ENCODE measurements at places on chromosomes 2 and 18.

DNA sequence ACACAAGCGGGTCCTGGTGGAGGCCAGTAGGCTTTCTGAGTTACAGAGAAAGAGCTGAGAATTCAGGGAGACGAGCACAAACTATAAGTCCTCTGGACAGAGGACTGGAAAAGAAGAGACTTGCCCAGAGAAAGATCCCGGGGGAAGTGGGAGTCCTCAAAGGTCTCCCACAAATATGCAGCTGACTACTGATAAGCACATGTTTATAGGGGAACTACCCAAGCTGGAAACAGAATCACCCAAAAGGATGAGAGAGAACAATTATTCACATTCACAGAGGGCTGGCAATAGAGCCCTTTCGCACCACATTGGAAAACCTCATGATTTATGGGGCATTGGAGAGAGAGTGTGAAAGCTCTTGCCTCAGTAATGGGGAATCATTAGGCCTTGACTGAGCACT lies 337.6 kb downstream of the IRS1 start:
- H3K4me1 ChIP-seq, result no peaks in the 10 kb centered on the region
- no peak for DNase-seq
- no peak overlapping the region for H3K4me3 ChIP-seq
- H3K36me3 ChIP-seq, result no peaks in the 10 kb centered on the region
- no peak overlapping the region for H3K27ac ChIP-seq

DNA sequence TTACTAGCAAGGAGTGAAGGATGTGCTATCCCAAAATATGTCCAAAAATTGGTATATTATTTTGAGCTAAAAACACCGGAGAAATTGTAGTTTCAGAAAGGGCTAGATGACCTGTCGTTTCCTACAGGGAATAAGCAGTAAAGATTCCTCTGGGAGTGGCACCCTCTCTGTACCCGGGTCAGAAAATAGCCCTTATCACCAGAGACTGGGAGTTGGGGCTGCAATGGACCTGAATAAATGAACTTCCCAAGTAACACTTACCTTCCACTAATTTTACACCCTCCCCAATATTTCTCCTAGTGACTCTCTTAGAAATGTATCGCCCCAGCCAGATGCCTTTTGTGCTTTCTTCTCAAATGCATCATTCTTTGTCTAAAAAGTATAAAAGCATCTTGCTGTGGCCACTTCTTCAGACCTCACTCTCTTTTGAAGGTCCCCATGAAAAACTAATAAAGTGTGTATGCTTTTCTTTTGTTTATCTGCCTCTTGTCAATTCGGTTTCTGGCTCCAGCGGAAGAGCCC lies 734 bp upstream of the RMC1 start:
- peaks cover 49% of the 10 kb centered on the region for H3K4me1 ChIP-seq
- peak overlapping the region; percentile 79 for H3K4me3 ChIP-seq
- DNase-seq, result no peak
- H3K36me3 ChIP-seq, result no peaks in the 10 kb centered on the region
- no peaks in the 10 kb centered on the region for H3K27me3 ChIP-seq

DNA sequence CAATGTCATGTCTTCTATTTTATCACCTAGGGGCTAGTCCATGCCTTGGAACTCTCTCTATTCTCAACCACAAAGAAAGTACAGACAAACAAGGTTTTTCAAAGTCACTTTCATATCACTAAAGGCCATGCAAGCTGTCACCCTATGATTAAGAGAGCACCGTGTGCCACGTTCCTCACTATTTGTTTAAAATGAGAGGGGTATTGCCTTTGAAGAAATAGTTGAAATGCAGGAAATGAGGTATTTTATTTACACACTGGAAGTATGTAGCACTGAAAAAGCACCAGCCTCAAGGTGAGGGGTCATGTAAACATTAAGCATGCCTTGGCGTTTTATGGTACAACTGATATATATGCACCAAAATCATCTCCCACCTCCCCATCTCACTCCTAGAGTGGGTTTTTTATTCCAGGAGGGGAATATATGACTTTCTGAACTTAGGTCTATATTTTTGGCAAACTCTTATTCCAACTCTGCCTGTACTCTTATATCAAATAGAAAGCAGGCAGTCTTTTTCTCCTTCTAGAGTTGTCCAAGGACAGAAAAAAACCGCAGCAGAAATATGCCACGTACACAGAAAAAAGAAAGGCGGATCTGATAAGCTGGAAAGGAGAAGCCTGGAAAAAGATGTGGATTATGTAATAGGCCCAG lies 53.5 kb downstream of the VSNL1 start:
- peaks cover 66% of the 10 kb centered on the region for H3K4me1 ChIP-seq
- no peak overlapping the region for H3K4me3 ChIP-seq
- no peaks in the 10 kb centered on the region for H3K36me3 ChIP-seq
- no peak for DNase-seq

DNA sequence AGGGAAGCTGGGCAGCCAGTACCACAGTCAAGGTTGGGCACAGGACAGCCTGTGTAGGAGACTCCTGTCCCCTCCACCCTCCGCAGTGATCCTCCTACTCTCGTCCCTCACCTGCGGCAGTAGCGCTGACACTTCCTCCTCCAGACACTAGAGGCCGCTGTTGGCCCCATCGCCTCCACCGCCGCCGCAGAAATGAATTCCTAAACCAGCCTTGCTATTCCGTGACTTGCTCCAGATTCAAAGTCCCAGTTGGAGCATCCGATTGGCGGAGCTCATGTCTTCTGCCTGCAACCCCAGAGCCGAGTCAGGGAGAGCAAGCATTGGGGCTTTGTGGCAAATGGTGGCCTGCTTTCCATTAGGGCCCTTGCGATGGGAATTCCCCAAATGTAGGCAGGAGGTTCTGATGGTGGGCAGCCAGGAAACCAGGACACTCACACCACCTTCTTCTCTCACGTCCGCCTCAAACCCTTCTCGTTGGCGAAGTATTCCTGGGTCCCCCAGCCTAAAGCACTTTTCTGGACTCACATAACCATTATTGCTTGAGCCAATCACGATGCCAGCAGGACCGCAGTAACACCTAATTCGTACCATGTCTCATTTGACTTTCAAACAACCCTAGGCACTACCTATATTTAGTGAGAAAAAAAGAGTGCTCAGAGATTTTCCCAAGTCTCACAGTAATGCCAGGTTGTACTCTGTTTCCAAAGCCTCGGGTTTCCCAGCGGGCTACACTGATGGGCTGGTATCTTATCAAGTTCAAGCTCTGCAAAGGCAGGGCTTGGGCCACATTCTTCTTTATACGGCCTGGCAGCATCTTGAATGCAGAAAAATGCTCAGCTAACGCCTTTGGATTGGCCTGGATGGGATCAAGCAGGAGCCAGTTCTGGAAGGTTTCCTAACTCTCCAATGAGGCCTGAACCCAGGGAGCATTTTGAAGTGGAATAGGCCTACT lies 1.2 kb upstream of the DNAJB2 start:
- H3K4me3 ChIP-seq, result no peak overlapping the region
- DNase-seq, result no peak
- H3K36me3 ChIP-seq, result peaks cover 28% of the 10 kb centered on the region
- peak overlapping the region; percentile 97 for H3K27ac ChIP-seq
- peaks cover 24% of the 10 kb centered on the region for H3K4me1 ChIP-seq

- H3K27ac ChIP-seq, result no peak overlapping the region
- no peaks in the 10 kb centered on the region for H3K27me3 ChIP-seq
- no peak overlapping the region for H3K4me3 ChIP-seq
- no peak for DNase-seq
- no peaks in the 10 kb centered on the region for H3K36me3 ChIP-seq
These were observed 221.9 kb downstream of the NDUFA10 start for GRCh38 chr2:239803102-239803765.

DNA sequence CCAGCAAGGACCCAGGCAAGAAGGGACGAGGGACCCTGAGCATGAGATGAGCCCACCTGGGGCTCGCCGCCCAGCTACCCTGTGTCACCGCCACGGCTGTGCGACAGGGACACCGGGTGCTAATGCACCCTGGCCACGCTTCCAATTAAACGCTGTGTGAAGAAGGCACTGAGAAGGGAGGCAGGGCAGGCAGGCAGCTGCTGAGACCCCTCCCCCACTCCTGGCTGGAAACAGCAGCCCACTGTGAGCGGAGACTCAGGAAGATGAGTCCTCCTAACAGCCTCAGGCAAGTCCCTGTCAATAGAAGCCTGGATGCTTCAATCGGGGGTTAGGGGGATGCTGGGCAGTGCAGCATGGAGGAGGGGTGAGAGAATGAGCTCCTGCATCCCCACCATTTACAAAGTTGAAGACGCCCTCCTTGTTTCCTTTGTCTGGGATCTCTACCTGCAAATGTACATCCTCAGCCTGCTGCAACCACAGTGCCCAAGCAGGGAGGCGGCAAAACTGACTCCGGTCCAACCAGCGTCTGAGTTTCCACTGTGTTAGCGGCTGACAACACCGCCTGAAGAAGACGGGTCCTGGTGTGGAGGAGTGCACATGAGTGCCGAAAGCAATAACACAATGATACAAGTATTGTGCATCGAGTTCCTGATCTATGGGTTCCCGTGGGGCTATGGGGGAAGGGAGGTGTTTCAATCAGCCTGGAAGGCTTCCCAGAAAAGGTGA lies 12.8 kb downstream of the TMEM163 start:
- H3K4me3 ChIP-seq, result no peak overlapping the region
- DNase-seq, result no peak
- no peak overlapping the region for H3K27ac ChIP-seq
- H3K27me3 ChIP-seq, result no peaks in the 10 kb centered on the region
- H3K36me3 ChIP-seq, result no peaks in the 10 kb centered on the region
- H3K4me1 ChIP-seq, result no peaks in the 10 kb centered on the region
